Activated naive CD4-positive, alpha-beta T cell treated with anti-CD3 and anti-CD28 coated beads, Interleukin-2, amount 50 U/mL, for 72 hours (primary cell): ENCODE measurements at places on chromosomes 2 and 18.
A peak's percentile ranks its signal among the peaks of the same experiment; 100 is the strongest.

DNA sequence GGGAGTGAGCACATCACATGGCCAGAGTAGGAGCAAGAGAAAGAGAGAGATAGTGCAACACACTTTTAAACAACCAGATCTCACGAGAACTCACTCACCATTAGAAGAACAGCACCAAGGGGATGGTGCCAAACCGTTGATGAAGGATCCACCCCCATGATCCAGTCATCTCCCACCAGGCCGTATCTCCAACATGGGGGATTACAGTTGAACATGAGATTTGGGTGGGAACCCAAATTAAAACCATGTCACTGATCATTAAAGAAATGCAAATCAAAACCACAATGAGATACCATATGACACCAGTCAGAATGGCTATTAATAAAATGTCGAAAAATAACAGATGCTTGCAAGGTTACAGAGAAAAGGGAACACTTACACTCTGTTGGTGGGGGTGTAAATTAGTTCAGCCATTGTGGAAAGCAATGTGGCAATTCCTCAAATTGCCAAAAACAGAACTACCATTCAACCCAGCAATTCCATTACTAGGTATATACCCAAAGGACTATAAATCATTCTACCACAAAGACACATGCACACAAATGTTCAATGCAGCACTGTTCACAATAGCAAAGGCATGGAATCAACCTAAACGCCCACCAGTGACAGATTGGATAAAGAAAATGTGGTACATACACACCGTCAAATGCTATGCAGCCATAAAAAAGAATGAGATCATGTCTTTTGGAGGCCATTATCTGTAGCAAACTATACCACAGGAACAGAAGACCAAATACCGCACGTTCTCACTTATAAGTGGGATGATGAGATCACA lies 137.1 kb downstream of the COL6A3 start:
- no peak for DNase-seq

GRCh38 chr2:200765139-200765951 lies 46.4 kb upstream of the BZW1 start:
- peak; percentile 50 for DNase-seq

DNA sequence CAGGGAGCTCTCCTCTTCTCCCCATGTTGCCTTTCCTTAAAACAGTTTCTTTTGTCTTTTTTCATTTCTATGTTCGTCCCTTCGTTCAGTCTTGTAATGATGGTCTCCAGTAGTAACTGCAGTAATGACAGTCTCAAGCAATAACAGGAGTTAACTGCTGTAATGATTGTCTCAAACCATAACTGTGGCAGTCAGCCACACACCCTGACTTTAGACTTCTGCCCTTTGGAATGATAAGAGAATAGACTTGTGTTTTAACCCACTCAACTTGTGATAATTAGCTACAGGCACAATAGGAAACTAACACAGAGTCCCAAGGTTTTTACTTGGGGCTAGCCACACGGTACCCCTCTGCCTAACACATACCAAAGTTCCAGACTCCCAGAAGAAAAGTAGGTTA lies 12.1 kb downstream of the TMEM131 start:
- no peak for DNase-seq

- DNase-seq, result no peak
Observed at GRCh38 chr2:974054-974453, 23.4 kb downstream of the SNTG2 start.

DNA sequence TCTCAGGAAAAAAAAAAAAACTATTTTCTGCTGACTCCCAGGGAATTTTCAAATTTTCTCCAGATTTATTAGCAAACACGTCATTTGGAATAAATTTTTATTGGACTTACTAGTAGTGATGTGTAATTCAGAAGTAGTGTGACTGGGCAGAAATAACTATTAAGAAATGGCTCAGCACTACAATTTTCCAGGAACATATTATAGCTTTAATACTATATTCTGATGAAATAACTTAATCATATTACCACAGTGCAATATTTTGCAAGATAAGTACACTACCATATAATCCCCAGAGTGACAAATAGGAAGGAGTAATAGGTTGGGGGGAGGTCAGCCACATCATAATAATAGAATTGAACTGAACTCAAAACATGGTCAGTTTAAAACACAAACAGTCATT lies 19.7 kb upstream of the TNFAIP6 start:
- DNase-seq, result no peak

DNA sequence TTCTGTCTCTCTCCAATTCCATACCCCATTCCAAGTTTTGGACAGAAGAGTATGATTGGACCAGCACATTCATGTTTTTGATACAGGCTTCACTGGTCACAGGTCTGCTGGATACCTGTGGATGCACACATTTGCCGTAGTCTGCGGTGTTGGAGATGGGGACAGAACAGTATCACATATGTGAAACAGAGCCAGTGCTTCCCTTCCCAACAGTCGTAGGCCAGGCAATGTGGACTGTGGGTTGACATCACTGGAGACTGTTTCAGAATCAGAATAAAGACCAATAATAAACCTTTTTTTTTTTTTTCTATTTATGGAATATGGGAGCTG lies 18.7 kb downstream of the ACSL3 start:
- no peak for DNase-seq

GRCh38 chr2:132891498-132891897 lies 221.5 kb upstream of the LYPD1 start:
- no peak for DNase-seq

DNA sequence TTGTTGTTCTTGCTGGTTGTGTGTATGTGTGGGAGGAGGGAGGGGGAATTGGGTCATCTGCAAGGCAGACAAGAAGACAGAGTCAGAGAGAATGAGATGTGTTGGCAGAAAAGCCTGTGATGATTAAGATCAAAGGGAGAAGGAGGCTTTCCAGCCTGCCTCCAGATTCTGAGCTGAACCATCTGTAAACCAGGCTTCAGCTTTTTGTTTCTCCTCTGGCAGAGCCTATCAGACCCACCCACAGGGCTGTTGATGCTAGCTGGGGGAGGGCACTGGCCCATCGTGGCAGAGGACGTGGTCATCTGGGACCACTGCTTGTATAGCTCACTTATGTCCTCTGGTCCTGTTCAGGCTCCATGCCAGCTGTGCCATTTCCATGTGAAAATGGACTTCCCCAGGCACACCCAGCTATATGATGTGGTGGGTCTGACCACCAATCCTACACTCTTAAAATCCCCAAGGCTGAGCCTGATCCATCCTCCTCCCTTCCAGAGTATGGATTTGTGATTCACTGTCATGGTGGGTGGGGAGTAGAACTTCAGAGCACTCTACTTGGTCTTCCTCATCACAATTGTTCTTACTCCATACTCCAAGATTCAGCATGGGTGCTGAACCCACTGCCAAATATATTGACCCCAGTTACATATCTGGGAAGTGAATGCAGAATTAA lies 27.8 kb upstream of the COL6A3 start:
- no peak for DNase-seq

- no peak for DNase-seq
Observed at GRCh38 chr2:109516445-109517117, 97.2 kb downstream of the SEPTIN10 start.

GRCh38 chr2:1858733-1859132 lies 114.4 kb upstream of the PXDN start:
- DNase-seq, result no peak

DNA sequence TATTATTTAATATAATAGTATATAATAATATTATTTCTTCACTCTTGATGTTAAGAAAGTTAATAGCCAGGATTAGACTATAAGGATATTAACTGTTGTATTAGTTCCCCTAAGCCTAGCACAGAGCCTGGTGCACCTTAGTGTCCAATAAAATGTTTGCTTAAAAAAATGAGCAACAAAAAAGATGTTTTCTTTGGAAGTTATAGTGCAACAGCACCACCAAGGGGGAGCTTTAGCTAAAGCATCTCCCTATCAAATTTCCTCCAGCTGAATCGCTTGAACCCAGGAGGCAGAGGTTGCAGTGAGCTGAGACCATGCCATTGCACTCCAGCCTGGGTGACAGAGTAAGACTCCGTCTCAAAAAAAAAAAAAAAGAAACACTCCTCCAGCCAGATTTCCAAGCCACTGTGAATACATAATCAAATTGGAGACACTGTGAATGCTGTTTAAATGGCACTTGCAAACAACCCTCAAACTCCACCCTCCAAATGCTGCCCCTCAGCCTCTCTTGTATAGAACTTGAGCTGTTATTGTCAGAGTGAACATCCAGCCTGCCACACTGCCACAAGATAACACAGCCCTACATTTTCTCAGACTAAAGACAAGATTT lies 221.9 kb downstream of the DYM start:
- DNase-seq, result no peak

- DNase-seq, result no peak
Observed at GRCh38 chr2:173658946-173659371, 304.3 kb downstream of the CDCA7 start.

- DNase-seq, result no peak
Observed at GRCh38 chr18:8003878-8004675, 437.0 kb downstream of the PTPRM start.

- no peak for DNase-seq
Observed at GRCh38 chr2:210072493-210072892, 70.1 kb downstream of the RPE start.

DNA sequence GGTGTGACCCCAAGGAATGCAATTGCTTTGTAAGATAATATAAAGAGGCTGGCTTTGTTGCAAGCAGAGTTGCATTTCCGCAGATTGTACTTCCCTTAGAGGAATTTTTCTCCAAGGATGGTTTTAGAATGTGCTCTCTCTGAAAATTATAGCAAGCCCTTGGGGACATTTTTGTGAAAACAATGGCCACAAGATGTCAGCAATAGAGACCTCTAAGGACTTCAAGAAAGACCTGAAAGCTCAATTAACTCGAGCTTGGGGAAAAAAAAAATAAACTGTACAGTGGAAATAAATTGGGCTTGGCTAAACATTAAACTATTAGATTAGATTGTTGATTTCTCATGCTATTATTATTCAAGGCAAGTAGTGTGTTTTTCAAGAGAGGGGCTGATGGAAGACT lies 81.3 kb upstream of the KYNU start:
- DNase-seq, result no peak

DNA sequence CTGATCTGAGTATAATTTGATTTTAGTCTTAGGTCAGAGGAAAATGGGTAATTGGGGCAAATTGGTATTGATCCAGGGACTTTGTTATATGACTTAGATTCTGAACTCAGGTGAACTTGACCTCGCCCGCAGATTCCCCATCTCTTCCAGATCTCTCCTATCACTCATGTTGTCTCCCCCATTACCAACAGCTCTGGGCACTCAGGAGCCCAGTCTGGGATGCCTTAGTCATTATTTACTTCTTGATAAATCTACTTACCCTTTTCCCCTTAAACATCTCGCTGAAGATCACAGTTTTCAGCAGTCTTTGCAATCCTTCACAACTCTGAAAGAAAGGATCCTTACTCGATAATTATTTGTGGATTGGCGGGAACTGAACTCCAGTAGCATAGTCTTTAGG lies 19.6 kb upstream of the HNMT start:
- no peak for DNase-seq

GRCh38 chr2:39996653-39997080 lies 217.6 kb upstream of the THUMPD2 start:
- peak; percentile 4 for DNase-seq

- no peak for DNase-seq
Observed at GRCh38 chr18:51191128-51191717, 6.3 kb downstream of the MEX3C start.

GRCh38 chr2:10885094-10885860 lies 26.5 kb upstream of the KCNF1 start:
- no peak for DNase-seq

DNA sequence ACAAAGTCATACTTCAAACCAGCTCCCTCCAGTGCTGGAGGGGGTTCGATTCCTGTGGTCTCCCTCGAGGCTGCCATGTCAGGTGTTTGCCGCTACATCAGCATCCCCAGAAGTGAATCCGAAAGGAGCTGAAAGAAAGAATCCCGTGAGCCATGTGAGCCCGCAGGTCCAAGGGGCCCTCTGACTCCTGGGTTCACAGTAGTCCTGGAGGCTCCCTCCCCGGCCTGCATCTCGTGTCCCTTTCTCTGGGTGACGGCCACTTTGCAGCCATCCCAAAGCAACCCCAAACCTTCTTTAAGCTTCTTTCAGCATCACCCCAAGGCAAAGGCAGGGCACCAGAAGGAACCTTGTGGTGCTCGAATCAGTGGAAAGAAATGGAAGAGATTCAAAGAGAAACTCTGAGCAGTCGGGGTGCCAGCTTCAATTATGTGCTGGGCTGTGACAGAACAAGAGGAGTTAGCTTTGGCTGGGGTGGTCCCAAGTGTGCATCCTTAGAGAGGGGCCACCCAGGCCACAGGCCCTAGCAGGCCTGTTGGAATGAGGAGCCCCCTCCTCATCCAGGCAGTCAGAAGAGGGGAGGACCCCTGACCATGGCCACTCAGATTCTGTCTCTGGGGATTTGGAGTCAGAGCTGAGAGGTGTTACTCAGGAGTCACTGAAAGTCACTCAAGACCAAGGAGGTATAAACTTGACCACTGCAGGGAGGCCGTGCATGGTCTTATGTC lies 59.7 kb downstream of the CIB4 start:
- peak; percentile 51 for DNase-seq

DNA sequence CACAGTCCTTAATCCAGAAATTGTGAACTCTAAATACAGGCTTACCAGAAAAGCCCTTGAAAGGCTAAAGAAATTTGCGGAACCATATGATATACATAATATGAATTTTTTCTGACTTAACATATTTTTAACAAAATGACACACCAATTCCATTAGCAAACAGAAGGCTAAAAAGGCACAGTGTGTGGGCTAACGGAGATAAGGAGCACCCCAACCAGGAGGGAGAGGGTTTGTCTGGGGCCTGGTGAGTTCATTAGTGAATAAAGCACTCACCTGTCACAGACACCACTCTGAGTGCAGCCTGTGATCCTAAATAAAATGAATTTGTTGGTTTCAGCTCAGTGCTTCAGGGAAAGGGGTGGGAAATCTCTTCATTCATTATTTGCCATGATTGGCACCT lies 2.7 kb upstream of the FECH start:
- DNase-seq, result no peak

- no peak for DNase-seq
Observed at GRCh38 chr2:164688896-164689419, 67.7 kb upstream of the GRB14 start.

- no peak for DNase-seq
Observed at GRCh38 chr2:178292586-178292985, 98.3 kb downstream of the OSBPL6 start.

- no peak for DNase-seq
Observed at GRCh38 chr2:73983322-73984202, 1.1 kb upstream of the TET3 start.

GRCh38 chr2:138979131-138979785 lies 199.1 kb upstream of the NXPH2 start:
- no peak for DNase-seq
